ENCODE measurements at places on chromosomes 13 and 19.

DNA sequence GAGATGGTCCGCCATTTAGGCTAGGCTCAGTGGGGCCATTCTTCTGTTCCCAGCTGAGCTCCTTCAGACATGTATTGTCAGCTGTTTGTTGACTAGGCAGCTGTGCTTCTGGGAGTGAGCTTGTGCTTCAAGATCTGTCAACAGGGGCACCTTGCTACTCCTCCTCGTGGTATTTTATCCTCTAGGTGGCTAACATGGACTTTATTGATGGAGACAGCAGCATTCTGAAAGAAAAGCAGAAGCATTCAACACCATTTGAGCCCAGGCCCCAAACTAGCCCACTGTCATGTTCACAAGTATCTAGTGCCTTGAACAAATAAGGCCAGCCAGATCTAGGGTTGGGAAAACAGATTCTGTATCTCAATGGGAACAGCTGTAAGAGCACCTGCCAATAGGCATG lies 65.9 kb downstream of the ZNF429 start:
- no peak for DNase-seq

DNA sequence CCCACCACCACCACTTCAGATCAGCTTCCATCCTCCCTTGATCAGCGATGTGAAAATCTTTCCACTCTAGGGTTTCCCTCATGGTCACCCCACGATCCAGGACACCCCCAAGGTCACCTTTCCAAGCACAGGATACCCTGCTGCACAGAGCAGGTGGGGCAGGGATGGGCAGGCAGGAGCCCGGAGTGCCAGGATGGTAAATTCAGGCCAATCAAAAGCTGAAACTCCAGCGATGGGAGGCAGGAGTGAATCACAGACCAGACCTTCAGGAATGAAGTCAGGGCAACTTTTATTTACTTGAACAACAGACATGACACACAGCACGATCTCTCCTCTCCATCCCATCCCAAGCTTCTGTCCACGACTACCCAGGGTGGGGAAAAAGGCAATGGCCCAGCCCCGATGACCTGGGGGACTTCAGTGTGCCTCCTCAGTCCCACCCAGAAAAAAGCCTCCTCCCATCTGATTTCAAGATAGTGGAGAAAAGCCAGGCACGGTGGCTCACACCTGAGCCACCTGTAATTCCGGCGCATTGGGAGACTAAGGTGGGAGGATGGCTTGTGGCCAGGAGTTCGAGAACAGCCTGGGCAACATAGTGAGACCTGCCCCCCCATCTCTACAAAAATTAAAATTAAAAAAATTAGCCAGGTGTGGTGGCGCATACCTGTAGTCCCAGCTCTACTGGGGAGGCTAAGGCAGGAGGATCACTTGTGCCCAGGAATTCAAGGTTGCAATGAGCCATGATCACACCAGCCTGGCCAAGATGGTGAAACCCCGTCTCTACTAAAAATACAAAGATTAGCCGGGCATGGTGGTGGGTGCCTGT lies 39.2 kb downstream of the ZSWIM4 start:
- DNase-seq = peak; percentile 74

DNA sequence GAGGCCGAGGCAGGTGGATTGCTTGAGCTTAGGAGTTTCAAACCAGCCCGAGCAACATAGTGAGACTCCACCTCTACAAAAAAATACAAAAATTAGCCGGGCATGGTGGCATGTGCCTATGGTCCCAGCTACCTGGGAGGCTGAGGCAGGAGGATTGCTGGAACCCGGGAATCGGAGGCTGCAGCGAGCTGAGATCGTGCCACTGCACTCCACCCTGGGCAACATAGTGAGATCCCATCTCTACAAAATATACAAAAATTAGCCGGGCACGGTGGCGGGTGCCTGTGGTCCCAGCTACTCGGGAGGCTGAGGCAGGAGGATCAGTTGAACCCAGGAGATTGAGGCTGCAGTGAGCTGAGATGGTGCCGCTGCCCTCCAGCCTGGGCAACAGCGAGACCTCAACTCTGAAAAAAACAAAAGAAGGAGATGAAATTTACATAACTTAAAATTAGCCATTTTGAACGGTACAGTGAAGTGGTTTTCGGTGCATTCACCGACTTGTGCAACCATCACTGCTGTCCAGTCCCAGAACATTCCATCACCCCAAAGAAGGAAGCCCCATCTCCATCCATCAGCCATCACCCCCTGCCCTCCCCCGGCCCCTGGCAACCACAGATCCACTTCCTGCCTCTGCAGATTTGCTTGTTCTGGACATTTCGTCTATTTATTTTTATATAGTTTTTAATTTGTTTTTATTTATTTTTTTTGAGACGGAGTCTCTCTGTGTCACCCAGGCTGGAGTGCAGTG lies 1.6 kb upstream of the AZU1 start:
- no peak for DNase-seq

DNA sequence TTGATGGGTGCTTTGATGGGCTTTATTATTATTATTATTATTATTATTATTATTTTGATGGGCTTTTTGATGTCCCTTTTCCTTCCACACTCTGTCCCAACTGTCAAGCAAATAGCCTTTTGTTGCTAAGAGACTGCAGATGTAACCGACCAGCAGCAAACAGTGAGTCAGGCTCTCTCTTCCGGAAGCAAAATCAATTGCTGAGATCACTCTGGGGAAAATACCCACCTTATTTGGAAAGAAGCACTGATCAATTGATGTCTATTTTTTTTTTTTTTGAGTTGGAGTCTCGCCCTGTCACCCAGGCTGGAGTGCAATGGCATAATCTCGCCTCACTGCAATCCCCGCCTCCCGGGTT lies 2.9 kb downstream of the LDLR start:
- peak; percentile 88 for DNase-seq

DNA sequence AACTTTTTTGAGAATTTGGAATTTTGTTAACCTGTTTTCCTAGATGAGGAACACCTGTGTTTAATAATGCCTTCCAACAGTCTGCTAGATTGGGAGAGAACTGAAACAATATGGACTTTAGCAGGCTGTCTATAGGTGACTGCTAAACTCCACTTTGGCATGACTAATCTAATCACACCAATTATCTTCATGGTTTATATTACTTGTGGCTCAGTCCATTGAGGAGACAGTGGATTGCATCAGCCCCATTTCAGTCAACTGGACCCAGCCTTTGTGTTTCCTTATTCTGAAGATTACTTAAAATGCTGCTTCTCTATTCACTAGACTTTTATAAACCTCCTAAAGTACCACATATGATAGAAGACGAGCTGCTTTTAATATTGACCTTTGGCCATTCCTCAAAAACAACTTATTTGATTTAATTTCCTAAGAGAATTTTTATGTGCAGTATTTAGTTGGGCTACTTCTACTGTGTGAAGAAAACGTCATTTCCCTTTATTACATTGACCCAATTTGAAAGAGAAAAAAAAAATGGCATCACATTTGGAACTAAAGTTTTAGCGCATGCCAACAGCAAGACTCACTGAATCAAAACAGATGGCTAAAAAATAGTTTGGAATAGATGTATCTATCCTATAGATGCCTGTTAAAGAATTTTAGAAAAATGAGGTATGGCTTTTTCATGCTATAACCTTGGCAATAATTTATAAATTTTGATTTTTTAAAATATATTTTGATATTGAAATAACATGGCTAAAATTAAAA lies 295.8 kb downstream of the NDFIP2 start:
- no peak for DNase-seq

DNA sequence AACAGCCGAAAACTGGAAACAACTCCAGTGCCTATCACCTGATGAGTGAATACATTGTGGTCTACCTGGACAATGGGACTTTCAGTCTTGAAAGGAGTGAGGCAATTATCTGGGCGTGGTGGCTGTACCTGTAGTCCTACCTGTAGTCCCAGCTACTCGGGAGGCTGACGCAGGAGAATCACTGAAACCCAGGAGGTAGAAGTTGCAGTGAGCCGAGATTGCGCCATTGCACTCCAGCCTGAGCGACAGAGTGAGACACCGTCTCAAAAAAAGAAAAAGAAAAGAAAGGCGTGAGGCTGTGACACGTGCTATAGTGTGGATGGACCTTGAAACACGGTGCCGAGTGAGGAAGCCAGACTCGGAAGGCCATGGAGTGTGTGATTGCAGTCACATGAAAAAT lies 4.1 kb upstream of the NTN5 start:
- no peak for DNase-seq

GRCh38 chr19:17406046-17406886 lies 836 bp upstream of the BST2 start:
- peak; percentile 61 for DNase-seq

Data from kidney tubule cell (primary cell).